ENCODE measurements at places on chromosomes 3 and 15.

- DNase-seq: peak; percentile 38
These were observed 272.8 kb upstream of the TTC14 start for GRCh38 chr3:180329187-180329586.

- DNase-seq: no peak
These were observed 114.4 kb downstream of the ATG7 start for GRCh38 chr3:11386465-11387113.

DNA sequence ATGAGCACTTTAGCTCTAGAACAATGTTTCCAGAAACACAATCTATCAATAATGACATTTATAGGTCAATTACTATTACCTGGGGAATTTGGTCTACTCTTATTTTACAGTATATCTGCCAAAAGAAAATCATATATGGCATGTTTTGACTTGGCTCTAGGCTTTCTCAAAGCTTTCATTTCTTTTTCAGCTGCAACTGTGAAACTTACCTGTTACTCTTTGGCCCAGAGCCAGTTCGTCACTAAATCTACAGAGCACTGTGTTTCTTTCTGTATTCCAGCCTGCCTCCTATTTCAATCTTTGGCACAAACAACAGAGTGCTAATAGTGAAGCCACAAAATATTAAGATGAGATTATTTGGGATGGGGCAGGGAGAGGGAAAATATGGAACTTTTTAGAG lies 76.0 kb downstream of the P2RY1 start:
- DNase-seq: no peak

- DNase-seq: no peak
These were observed 38.0 kb downstream of the SENP2 start for GRCh38 chr3:185623939-185624665.

GRCh38 chr15:74653426-74654102 lies 37.9 kb downstream of the CLK3 start:
- DNase-seq: no peak

- no peak for DNase-seq
These were observed 172.3 kb upstream of the MCTP2 start for GRCh38 chr15:94059013-94059587.

DNA sequence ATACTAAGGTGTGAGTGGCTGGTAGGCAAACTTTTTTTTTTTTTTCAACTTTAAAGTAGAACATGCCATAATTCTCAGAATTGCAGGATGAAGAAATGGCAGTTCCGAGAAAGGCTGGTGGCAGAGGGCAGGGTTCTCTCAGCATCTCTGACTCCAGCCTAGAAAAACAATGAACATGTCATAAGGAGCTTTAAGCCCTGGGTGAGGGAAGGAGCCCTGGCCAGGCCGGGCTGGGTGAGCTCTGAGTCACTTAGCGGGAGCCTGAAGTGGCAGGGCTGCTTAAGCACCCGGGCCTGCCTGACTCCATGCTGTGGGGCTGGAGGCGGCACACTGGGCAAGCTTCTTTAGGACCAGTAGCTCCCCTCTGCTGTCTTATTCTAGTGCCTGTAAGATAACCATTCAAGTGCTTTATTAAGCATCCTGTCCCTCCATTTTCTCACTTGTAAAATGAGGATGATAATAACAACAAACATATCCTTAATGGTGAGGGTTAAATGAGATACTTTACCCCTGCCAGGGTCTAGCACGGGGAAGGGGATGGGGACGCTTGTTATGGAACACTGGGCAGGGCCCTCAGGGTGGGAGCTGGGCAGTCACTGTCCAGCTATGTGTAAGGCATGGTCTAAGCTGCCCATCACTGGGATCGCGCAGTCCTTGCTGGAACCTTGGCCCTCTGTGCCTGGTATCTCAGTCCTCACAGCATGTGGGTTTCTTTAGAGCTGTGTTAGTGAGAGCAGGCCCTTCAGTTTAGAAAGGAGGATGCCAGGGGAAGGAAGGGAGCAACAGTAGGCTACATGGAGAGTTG lies 18.4 kb downstream of the SMAD6 start:
- peak; percentile 75 for DNase-seq
